ENCODE measurements at places on chromosomes 1 and 21.

DNA sequence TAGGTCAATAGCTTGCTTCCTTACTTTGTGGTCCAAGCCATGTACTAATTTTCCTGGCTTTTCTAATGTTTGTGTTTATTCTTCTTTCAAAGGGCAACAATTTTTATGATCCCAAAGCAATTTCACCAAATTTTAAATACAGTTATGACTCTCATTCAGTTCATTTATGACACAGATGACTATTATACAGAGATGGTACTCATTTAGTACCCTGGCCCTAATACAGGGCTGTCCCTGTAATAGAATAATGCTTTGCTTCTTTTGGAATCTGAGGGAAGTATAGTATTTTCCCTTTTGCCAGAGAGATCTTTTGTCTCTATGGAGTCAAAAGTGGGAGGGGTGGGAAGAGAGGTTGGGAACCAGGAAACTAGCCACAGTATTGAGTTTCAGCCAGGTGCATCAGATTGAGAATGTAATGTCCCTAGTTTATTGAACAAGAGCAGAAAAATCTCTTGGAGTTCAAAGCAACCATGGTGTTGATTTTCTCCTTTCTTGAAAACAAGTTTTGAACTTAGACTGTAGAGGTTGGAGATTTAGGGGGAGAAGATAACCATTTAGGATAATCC lies 20.4 kb downstream of the DENND2D start:
- DNase-seq: no peak

DNA sequence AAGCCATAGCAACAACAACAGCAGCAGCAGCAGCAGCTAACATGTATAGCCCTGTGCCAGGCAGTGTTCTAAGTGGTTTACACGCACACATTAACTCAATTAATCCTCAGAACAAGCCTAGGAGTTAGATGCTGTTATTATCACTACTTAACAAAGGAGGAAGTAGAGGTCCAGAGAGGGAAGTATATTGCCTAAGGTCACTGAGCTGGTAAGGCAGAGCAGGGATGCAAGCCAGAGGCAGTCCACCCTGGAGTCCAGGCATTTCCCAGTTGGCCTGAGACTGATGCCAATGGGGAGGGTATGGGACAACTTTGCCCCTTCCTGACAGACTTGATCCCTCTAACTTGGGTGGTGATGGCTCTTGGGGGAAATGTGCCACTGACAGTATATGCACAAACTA lies 6.8 kb downstream of the CDC14A start:
- DNase-seq: no peak

- DNase-seq: no peak
Measured at GRCh38 chr1:224490549-224491537, 56.2 kb upstream of the WDR26 start.

GRCh38 chr1:90864681-90865080 lies 147.6 kb upstream of the BARHL2 start:
- no peak for DNase-seq

DNA sequence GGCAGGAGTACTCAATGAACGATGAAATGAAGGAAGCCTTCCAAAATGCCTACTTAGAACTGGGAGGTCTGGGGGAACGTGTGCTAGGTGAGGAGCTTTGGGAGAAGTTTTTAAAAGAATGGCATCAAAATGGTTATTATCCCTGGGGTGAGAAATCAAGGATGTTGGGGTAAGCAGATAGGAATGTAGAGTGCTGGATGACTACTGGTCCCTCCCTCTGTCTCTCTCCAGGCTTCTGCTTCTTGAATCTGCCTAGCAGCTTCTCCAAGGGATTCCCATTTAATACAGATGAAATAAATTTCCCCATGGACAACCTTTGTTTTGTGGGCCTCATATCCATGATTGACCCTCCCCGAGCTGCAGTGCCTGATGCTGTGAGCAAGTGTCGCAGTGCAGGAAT lies 19.0 kb upstream of the CASQ1 start:
- no peak for DNase-seq

DNA sequence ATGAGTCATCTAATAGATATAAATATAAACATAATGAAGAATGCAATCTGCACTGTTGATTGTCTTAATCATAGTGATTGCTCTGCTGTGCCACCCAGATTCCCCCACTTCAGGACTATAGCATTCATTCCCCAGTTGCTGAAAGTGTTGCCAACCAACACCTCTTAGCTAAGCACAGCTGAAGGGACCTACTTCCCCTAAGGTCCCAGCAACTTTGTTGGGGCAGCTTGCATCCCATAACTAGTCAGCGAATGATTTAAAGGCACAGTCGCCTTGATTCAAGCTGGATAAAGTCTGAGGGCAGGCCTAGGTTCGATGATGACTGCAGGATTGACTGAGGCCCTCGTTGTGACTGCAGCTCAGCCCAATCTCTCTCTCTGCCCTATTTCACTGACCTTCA lies 14.3 kb upstream of the RGS1 start:
- no peak for DNase-seq

DNA sequence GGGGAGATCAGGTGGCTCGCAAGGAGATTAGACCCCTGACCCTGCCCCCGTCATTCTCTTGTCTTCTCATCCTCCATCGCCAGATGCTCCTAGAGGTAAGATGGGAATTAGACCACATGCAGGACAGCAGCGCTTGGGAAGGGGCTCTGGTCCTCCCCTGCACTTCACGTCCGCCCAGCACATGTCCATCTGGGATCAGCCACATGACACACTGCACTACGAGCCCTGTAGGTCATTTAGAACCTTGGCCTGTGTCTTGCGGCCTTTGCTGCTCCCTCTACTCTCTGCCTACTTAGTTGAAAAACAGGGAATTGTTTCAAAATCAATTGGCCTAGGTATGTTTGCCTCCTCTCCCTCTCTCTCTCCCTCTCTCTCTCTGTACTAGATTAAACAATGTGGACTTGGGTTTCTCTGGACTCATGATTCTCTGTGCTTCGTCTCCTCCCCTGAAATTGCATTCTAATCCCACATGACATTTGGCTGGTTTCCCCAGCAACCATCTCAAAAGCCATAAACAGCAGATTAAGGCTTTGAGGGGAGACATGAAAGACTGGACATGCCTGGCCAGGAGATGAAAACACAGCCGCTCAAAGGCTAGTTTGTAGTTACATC lies 3.8 kb upstream of the NCMAP start:
- no peak for DNase-seq

DNA sequence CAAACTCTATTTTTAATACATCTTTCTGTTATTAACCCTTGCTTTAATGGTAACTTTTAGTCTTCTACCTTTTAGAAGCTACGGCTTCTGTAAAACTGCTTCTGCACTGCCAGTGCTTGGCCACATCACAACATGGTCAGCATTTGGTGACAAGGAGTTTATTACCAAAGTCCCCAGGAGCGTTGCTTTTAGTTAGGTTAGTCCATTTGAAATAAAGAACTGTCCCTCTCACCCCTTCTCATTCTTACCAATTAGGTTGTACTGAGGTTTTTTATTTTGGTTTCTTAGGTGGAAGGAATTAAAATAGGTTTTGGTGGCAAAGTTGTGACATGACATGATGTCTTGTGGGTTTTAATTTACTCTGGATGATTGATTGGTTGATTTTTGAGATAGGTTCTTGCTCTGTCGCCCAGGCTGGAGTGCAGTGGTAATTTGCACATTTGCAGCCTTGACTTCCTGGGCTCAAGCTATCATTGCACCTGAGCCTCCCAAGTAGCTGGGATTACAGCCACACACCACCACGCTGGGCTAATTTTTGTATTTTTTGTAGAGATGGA lies 39.2 kb downstream of the SPEN start:
- DNase-seq: no peak

DNA sequence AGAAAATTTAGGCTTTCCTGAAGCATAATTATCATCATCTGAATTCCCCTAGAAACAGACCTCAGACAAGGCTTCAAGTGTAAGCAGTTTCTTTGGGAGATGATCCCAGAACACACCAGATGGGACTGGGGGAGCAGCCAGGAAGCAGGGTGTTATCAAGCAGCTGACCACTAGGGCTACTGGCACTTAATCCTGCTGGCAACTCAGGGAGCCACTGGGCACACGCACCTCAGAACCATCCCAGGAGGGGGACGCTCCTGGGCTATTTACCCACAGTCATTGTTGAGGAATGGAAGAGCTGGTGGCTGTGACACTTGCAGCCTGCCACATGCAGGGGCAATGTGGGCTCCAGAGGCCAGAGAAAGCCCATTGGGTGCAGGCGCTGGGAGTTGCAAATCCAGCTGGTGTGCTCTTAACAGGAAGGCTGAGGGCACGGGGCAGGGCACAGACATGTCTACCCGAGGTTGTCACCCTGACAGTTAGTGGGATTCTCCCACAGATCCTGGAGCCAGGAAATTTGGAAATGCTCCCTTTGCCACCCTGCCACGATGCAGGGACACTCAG lies 15.1 kb upstream of the IL22RA1 start:
- DNase-seq: no peak

DNA sequence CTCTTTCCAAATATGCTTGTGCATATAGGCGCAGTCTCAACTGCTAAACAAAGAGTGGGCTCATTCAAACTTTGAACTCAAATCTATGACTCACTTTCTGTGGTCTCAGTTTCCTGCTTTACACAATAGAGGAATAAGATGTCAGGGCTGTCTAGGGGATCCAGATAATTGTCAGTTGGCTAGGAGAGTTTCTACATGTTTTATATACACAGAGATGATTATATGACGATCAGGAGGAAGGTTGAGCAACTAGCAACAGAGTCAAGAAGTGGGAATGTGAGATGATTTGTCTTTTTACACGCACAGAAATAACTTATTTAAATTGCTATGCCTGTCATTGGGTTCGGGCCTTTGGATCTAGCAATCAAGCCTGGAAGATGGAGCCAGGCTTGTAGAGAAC lies 299.4 kb upstream of the LYPLAL1 start:
- no peak for DNase-seq

DNA sequence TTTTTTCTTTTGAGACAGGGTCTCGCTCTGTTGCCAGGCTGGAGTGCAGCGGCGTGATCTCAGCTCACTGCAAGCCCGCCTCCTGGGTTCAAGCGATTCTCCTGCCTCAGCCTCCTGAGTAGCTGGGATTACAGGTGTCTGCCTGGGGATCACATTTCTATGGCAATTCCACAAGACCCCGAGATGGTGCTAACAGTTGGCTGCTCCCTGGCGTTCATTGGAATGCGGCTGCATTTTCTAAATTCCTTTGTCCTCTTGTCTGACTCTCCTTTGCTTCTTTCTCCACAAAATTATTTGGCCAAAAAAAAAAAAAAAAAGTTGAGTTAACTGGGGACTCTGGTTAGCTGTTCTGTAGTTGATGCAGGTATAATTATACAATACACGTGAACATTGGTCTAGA lies 176.4 kb downstream of the ETS2 start:
- no peak for DNase-seq

DNA sequence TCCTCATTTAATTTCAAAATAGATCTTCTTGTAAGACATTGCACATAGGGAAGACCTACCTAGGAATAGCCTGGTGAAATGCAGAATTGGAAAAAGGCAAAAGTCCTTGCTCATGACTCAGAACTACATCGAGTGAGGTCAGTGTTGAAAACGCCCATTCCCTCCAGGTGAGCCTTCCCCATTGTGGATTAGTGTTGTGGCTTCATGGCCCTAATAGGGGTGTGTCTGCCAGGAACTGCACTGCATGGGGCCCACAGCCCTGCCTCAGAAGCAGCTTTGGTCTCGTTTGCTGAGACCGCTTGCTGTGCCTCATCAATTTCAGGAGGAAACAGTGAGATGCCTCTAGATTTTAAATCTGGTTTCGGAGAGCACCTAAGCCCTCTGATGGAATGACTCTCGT lies 17.0 kb downstream of the TFF3 start:
- DNase-seq: no peak

DNA sequence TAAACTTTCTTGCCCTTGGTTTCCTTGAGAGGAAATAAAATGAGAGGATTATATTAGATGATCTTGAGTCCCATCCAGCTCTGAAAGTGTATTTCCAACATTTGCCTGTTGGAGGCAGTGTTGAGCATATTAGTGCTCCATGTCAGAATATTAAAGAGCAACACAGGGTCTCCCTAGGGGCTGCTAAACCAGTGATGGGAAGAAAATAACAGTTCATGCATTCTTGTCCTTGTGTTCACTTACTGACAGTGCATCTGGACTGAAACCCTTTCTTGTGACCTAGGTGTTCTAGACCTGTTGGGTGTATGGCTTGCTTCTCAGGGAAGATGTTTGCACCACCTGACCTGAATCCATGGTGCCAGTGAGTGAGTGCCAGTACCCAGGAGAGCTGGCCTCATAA lies 124.7 kb upstream of the KIAA0040 start:
- peak; percentile 51 for DNase-seq

DNA sequence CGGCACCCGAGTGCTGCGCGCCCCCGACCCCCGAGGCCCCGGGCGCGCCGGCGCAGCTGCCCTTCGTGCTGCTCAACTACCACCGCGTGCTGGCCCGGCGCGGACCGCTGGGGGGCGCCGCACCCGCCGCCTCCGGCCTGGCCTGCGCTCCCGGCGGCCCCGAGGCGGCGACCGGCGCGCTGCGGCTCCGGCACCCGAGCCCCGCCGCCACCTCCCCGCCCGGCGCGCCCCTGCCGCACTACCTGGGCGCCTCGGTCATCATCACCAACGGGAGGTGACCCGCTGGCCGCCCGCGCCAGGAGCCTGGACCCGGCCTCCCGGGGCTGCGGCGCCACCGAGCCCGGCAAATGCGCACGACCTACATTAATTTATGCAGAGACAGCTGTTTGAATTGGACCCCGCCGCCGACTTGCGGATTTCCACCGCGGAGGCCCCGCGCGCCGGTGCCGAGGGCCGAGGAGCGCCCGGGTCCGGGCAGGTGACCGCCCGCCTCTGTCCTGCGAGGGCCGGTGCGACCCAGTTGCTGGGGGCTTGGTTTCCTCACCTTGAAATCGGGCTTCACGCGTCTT lies 49.0 kb downstream of the SIM2 start:
- DNase-seq: no peak

GRCh38 chr1:241518476-241519307 lies 863 bp downstream of the FH start:
- peak; percentile 11 for DNase-seq

GRCh38 chr1:35558374-35559316 lies 1.0 kb downstream of the NCDN start:
- peak; percentile 24 for DNase-seq

DNA sequence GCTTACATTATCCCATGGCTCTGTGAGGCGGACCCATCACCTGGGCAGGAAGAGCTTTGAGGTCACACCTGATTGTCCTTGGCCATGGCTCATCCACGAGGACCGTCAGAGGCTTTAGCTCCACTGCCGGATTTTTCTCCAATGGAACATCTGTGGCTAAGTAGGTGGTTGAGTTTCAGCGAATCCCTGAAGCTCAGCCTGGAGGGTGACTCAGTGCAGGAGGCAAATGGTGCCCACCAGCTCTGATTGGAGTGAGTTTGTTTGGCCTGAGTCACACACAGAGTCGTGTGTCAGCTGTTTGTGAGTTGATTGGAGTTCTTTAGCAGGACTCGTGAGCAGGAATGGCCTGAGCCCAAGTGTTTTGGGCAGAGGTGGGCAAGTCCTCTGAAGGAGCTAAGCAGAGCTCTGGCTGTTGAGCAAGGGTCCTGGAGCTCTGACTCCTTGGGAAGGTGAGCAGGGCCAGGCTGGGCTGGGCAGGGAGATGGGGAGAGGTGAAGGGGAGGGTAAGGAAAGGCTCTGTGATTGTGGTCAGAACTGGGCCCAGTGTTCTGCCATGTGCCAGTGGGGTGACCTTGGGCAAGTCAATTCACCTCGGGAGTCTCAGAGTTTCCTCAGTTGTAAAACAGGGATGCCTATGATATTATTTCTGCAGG lies 2.0 kb downstream of the SLC6A17 start:
- no peak for DNase-seq

- DNase-seq: no peak
Measured at GRCh38 chr1:234970401-234970730, 158.3 kb downstream of the TOMM20 start.
